ENCODE measurements at places on chromosomes 5 and 9.
A peak's percentile ranks its signal among the peaks of the same experiment; 100 is the strongest.

DNA sequence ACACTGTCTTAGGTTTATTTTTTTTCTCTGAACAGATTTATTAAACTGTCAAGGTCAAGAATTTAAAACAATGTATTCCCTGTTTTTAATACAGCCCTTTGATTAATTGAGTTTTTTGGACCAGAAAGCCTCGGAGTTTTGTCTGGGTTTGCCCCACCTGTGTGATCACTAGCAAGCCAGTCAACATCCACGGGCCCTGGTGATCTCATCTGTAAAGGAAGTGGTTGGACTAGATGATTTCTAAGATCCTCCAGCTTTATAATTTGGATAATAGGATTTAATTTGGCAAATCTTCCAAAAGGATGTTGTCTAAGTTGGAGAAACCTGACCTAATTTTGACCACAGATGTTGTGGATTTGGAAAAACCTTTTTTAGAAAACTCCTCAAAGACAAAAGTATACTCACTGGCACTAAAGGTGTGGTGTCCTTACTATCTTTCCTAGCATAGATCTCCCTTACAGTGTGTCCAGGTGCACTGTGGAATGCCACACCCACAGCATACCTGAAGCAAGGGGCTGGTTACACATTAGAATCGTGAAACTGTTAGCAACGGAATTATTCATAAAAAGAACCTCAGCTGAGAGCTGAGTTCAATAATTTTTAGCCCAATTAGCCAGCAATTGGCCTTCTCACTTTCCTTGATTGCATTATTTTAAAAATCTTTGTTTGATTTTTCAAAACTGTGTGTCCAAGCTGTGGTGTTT is 195.6 kb upstream of the ELL2 start:
- DNase-seq = no peak

GRCh38 chr9:92954049-92954861 is 6.9 kb downstream of the FGD3 start:
- DNase-seq = no peak

- no peak for DNase-seq
Observed at GRCh38 chr5:128854931-128855330, 110.4 kb upstream of the SLC27A6 start.

DNA sequence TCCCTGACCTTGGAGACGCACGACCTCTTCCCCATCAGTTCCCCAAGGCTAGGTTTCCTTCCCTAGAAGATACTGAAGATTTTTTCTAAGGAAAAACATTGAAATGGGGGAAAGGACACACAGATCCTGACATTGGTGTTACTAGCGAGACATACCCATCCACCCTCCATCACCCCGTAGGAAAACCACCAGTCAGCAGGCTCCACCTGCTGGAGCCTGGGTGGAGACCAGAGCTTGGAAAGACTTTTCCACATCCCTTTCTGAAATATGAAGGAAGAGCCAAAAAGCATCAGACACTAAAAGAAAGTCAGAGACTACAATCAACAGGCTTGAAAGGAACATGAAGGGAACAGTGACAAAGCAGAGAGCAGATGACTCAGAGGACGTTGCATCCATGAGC is 638.0 kb downstream of the IRX1 start:
- no peak for DNase-seq

- no peak for DNase-seq
Observed at GRCh38 chr9:112569186-112569585, 82.6 kb downstream of the KIAA1958 start.

GRCh38 chr9:91899219-91899563 is 50.8 kb downstream of the ROR2 start:
- no peak for DNase-seq

- DNase-seq = no peak
Observed at GRCh38 chr9:137099231-137099630, 12.4 kb downstream of the MAN1B1 start.

DNA sequence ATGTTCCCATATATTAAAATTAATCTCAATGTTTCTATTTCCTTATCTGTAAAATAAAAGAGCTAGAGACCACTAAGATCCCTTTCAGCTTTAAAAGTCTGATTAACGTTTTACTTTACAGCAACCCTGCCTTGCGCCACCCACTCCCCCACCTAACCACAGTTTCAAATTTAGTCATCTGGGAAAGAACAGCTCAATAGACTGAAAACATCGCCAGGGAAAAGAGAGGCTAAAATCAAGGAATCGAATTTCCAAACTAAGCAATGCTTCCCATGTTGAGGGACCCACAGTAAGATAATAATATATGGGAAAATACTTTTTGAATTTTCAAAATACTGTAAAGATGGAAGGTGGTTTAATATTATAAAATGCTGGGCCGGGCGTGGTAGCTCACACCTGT is 6.6 kb downstream of the SAXO1 start:
- no peak for DNase-seq

- no peak for DNase-seq
Observed at GRCh38 chr5:153432583-153432982, 57.9 kb upstream of the GRIA1 start.

- DNase-seq = no peak
Observed at GRCh38 chr5:76990899-76991459, 38.1 kb downstream of the CRHBP start.

- no peak for DNase-seq
Observed at GRCh38 chr5:140802781-140803271, 2.0 kb downstream of the PCDHA3 start.

GRCh38 chr9:38254151-38254550 is 138.4 kb upstream of the ALDH1B1 start:
- DNase-seq = no peak

GRCh38 chr5:81778642-81779041 is 27.7 kb upstream of the SSBP2 start:
- DNase-seq = peak; percentile 65

DNA sequence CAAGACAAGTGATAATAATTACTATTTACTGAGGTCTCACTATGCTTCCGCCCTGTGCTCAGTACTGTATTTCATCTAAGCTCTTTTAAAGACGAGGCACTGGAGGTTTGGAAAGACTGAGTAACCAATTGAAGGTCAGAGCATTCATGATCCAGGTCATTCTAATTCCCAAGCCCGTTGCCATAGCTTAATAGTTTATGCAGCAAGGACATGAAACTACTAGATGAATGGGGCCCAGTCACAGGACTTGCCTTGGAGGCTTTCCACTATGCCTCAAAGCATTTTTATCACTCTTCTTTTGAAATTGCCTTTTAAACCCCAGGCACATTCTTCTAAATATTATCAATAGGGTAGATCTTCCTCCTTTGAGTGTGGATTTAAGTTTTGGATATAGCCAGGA is 17.2 kb upstream of the NFIB start:
- DNase-seq = no peak

DNA sequence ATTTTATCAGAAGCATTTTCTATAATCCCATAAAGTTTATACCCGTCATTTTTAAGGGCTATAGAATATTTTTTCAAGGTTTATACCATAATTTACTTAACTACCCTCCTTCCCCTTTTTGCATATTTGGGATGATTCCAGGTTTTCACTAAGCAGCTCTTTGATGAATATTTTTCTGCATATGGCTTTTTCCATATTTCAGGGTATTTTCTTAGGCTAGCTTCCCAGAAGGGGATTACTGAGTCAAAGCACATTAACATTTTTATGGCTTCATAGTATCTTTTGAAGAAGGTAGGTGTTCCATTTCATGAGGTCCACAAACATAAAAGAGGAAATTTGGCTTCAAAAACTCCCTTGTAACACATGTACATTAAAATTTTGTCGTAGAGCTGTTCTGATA is 14.6 kb upstream of the COL15A1 start:
- DNase-seq = no peak

GRCh38 chr5:475704-476101 is 32.7 kb downstream of the EXOC3 start:
- DNase-seq = no peak

DNA sequence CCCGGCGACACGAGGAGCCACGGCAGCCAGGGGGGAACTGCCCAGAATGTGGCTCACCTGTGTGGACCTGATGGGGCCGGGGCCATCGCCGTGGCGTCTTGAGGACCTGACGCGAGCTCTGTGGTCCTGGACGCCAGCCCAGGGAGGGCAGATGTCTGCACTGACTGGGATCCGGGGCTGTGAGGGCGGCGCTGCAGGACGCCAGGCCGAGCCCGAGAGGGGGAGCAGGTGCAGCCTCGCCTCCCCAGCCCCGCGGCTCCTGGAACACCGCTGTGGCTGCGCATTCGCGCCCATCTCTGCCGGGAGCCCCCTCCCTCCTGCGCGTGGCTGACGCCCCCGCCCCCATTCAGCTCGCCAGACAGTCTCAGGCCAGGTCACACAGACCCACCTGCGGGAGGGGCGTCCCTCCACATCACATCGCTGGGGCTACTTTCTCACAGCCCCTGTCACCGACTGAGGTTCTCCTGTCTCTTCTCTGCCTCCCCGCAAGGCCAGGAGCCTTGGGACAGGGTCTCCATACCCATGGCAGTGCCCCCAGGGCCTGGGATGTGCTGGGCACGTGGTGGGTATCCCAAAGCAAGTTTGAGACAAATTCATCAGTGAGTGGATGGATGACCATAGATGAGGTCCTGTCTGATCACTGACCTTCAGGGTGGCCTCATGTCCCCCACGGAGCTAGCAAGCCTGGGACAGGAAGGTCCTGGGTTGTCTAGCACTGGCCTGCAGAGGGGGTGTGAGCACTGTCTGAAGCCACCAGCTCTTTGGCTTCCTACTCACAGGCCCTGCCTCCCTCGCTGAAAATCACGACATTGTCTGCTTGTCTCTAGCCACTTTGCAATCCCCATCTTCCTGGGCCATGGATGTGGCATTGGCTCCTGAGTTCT is 47.3 kb downstream of the RASGEF1C start:
- no peak for DNase-seq

DNA sequence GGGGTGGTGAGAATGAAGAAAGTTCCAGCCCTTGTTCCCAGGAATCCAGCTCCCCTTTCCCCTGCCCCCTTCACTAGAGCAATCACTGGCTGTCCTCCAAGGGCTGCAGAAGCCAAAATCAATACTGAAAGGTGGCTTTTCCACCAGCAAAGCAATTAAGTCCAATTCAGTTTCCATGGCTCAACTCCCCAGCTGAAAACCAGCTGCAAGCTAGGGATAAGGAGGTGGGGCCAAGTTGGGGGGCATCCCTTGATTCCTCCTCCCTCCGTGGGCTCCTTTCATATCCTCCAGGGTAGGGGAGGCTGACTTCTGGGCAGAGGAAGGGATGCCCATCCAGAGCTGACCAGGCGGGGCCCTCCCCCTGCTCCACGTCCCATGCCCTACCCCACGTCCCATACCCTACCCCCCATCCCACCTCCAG is 22.7 kb downstream of the CAMK2A start:
- no peak for DNase-seq

GRCh38 chr9:131618071-131618479 is 72.8 kb downstream of the PRRT1B start:
- peak; percentile 60 for DNase-seq

GRCh38 chr9:99002706-99003105 is 59.0 kb downstream of the COL15A1 start:
- DNase-seq = no peak

- DNase-seq = no peak
Observed at GRCh38 chr9:124503713-124504529, 3.3 kb downstream of the NR5A1 start.

DNA sequence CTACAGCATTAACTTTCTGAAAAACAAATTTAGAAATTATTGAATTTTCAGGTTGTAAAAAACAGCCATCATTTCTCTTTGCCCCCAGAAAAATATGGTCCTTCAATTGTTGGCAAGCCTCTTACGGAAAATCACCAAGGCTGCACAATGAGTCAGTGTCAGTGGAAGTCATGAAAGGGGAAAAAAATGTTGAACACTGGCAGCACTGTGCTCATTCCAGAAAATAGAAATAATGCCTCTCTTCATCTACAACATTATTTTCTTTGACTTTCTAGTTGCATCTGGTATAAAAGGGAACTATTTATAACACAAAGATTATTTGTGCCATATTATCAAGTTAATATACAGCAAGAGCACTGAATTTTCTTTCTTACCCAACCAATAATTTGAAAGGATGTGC is 26.7 kb upstream of the STK32A start:
- no peak for DNase-seq

- peak; percentile 62 for DNase-seq
Observed at GRCh38 chr9:75200892-75201470, 112.7 kb downstream of the OSTF1 start.

DNA sequence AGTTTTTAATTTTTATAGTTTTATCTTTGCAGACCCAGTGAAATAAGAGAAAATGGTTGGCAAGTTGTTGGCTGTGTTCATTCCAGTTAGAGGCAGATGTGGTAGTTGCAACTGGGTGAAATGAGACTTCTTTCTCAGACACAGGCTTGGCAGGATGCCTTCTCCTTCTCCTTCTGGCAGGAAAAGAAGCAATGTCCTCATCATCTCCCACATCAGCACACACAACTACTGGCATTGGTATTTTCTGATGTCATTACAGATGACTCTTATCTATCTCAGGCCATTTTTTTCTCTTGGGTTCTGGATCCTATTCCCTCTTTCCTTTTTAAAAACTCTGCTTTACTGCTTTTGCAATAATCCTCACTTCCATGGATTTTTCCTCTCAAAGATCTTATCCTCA is 103.3 kb upstream of the EDIL3 start:
- DNase-seq = no peak

DNA sequence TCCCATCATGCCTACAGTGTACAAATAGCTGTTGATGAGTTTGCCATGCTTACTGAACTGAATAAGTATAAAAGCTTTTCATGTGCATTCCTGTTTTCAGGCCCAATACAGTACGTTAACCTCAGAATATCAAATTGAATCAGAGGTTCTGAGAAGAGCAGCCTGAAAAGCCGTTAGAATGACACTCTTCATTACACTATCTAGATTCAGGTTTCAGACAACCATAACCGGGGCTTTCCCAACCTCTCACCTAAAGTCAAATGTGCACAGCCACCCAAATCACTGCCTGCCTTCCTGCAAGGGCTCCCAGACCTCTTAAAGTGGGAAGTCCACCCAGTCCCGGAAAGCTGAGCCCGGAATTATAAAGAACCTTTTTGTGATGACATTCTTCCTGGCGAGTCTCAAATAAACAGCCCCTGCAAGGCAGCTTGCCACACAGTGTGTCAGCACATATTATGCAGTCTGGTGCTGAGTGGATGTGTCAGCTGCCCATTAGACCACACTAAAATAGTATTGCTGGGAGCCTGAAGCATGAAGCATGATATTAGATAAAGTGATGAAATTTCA is 245.8 kb downstream of the TLE4 start:
- DNase-seq = no peak

DNA sequence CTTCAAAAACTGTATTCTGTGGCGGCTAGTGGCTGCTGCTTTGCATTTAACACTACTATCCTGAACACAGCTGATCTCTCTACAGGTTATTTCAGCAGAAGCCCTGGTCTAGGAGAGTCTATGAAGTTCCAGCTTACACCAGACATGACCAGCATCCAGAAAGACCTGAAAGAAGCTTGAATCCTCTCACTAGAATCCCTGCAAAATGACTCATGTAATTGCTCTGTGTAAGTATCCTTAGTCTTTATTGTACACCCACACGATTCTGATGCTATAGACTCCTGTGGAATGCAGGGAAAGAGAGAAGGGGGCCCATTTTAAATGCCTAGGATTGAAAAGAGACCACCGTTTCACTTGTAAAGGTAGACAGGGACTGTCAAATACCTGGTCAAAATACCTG is 859 bp upstream of the GRIA1 start:
- no peak for DNase-seq
